ENCODE measurements at places on chromosomes 4 and X.
A peak's percentile ranks its signal among the peaks of the same experiment; 100 is the strongest.

GRCh38 chr4:124427095-124427767 is 285.3 kb downstream of the ANKRD50 start:
- no peak for DNase-seq

DNA sequence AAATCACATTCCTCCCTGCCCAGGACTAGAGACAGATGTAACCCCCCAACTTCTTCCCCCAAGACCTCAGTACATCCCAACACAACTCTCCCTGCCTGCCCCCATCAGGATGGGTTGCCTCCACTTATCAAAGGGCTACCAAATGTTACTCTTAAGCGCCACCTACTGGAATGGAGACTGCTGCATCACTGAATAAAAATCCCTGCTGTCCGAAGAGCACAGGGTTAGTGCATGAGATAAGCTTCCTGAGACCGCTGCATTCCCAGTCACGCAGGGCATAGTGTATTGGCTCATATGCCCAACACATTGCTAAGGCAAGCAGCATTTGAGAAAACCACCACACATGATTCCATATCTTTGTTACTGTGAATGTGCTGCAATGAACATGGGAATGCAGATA is 544.5 kb downstream of the PPP4R3C start:
- no peak for DNase-seq

- no peak for DNase-seq
Measured at GRCh38 chr4:54036184-54036583, 28.2 kb downstream of the CHIC2 start.

DNA sequence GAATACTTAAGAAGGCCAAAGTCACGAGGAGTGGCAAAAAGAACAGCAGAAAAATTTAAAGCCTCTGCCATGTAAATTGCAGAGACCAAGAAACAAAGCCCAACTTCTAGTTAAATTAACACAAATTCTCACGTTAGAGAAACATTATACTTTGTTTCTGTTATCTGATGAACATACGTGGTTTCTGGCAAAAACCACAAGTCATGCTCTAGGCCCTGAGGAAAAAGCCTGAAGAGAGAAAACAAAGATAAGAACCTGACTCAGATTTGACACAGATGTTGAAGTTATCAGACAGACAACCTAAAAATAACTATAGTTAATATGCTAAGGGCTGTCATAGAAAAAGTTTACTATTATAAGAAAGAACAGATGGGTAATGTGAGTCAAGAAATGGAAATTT is 149.1 kb upstream of the PCDH10 start:
- DNase-seq: no peak

DNA sequence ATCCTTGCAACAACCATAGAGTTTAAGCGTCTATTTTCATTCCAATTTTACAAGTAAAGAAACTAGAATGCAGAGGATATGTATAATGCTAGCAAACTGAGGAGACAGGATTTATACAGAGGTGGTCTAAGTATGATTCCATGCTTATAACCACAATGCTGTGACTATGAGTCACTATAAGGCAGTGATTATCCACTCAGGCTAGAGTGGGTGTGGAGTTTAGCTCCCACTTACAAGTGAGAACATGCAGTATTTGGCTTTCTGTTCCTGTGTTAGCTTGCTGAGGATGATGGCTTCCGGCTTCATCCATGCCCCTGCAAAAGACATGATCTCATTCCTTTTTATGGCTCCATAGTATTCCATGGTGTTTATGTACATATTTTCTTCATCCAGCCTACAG is 41.6 kb upstream of the EDA2R start:
- no peak for DNase-seq

- DNase-seq: no peak
Measured at GRCh38 chr4:182643801-182644682, 273.1 kb downstream of the DCTD start.

DNA sequence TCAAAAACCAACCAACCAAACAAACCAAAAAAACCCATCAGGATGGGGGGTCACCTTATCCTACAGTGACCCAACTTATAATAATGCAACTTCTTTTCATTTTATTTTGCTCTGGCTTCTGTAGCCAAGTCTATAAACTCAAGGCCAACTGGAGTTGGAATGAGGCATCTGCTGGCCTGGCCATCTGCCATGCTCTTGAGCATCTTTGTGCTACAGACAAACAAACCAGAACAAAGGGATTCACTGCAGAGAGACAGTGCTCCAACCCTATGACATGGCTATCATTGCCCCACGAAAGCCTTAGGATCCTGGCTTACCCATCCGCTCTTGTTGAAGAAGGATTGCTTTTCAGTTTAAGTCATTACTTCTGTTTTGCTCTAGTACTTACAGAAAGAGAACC is 49.2 kb upstream of the SCRG1 start:
- no peak for DNase-seq

- DNase-seq: no peak
Measured at GRCh38 chr4:18404642-18405041, 383.1 kb upstream of the LCORL start.

DNA sequence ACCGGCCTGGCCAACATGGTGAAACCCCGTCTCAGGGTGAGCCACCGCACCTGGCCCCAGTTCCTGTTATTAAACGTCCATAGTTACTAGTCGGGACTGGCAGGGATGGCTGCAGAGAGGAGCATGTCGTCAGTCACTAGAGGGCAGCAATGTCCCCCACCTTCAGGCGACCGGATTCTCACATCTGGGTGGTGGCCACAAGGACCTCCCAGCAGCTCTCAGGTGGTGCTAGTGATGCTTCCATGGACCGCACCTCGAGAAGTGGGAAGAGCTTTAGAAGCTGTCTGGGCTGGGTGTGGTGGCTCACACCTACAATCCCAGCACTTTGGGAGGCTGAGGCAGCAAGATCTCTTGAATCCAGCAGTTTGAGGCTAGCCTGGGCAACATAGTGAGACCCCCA is 13.3 kb upstream of the IL3RA start:
- DNase-seq: peak; percentile 64

DNA sequence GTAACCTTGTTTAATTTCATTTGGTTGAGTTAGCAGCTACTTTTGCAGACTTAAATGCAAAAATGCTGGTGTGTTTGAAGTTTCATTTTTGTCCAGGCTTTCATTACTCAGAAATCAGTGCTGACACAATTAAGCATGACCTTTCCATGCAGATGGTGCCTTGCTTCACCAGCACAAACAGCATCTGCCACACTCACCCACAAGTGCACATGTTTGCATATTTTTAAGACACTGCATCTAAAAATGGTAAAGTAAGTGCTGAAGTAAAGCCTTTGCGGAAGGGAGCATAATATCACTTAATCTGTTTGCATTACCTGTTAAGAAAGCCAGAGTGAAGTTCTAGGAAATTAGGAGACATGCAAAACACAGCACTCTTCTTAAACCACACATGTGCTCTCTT is 7.3 kb upstream of the DAPP1 start:
- no peak for DNase-seq

DNA sequence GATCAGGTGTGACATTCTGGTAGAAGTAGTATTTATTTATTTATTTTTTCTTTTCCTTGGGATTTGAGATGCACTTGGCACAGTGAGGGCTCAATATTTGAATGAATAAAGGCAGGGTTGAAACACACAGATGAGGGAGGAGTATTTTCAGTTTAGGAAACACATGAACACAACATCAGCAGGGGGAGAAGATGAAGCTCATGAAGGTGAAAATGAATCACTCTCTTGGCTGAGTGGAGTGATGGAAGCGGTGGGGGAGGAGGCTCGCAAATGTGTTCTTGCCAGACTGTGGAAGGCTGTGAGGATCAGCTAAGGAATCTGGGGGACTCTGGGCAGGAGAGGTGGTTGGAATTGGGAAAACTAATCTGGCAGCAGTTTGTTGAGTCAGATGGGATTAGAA is 55.3 kb downstream of the ARHGAP10 start:
- DNase-seq: no peak

- no peak for DNase-seq
Measured at GRCh38 chr4:31983677-31984076, 1263.5 kb downstream of the PCDH7 start.

- no peak for DNase-seq
Measured at GRCh38 chr4:23904639-23905071, 14.8 kb upstream of the PPARGC1A start.

DNA sequence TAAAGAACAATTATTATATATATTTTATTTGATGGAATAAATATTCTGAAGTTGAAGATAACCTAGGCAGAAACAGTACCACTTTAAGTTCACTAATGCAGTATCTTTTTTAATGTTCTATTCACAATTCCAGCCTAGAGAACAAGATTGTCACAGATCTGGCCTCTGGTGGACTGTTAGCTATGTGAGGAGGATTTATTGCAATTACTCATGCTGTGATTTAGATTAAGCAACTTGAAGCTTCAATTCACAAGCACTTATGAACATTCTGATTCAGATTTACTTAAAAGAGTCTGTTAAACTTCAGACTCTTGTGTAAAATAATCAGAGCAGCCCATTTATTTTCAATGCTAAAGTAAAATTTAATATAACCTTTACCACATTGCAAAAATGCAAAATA is 1489.8 kb downstream of the STIM2 start:
- no peak for DNase-seq

GRCh38 chr4:185576962-185577950 is 41.9 kb upstream of the PDLIM3 start:
- DNase-seq: no peak

DNA sequence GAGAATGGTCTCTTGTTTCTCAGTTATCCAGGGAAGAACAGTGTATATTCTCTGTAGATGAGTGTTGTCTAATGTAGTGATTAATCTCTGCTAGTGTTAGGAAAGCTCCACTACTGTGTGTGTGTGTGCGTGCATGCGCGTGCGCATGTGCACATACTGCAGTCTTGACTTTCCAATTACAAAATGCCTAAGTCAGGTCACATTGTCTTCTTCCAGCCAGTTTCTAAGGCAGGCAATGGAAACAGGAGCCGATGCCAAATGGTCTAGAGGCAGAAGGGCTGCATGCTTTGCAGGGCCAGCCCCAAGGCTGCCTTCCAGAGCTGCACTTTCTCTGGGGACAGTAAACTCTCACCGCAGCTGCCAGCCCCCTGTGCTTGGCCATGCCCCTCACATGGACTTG is 30.5 kb upstream of the NAP1L5 start:
- DNase-seq: no peak

DNA sequence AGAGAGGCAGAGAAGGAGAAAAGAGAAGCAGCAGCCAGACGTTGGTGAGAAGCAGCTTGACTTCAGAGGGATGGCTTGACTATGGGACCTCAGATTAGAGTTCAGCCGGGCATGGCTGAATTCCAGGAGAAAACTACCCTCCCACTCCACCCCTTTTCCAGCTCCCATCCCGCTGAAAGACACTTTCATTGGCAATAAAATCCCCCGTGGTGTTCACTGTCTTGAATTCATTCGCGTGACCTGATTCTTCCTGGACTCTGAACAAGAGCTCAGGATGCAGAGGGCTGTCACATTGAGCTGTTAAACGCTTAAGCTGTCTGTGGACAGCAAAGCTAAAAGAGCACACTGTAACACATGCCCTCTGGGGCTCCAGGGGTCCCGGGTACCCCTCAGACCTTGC is 1575.3 kb upstream of the AGA start:
- no peak for DNase-seq

DNA sequence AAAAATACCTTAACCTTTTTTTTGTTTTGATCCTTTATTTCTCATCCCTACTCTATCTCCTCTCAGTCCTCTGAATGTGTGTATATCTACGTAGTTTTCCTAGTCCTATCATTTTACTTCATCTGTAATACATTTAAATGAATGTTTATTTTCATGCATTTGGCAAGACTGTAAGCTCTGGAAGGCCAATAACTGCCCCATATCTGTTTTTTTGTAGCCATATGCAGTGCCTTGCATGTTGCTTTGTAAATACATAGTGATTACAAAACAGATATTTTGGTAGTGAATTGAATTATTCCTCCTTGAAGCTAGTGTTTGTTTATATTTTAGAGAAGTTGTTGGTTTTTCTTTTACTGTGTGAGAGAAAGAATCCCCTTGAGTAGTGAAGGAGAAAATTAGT is 450.2 kb downstream of the PCDH18 start:
- no peak for DNase-seq

- no peak for DNase-seq
Measured at GRCh38 chr4:60042941-60043340, 1157.2 kb upstream of the ADGRL3 start.

DNA sequence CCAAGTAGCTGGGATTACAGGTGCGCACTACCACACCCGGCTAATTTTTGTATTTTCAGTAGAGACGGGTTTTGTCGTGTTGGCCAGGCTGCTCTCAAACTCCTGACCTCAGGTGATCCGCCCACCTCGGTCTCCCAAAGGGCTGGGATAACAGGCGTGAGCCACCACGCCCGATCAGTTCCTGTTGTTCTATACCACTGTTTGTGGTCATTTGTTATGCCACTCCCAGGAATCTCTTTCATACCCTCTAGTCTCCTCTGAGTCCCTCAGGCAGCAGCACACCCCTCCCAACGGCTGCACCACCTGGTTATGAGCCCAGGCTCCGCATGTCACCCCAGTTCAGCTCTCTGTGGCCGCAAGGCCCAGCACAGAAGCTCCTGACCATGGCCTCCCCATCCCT is 17.5 kb upstream of the CD99 start:
- DNase-seq: no peak

DNA sequence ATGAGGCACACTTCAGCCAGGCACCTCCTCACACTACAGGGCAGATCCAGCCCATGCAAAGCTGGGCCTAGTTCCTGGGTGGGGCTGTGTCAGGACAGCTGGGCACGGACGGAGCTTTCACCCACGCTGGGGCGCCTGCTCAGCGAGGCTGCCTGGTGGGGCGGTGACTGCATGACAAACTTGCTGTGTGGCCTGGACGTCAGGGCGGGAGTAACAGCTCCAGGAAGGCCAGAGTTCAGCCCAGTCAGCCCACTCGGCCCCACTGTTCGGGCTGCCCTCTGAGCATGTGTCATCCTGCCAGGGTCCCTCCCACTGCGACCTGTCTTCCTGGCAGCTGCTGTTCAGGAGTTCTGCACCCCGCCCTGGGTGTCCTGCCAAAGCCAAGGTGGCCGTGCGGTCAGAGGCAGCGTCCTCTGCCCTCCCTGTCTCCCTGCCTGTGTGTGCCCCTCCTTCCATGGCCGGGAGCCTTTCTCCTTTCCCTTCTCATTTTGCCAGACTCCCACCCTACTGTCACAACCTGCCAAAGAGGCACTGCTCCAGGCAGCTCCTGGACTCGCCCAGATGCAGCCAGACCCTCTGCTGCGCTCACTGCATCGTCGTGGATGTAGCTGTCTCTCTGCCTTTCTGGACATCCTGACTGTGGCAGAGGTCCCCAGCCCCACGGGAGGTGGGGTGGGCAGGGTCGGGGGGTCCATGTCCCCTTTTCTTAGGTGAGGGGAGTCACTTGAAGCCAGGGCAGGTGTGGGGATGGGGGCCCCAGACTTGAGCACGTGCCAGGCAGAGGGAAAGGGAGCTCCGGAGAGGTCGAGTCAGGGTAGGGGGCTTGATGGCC is 33.0 kb upstream of the KIAA0232 start:
- DNase-seq: no peak

GRCh38 chrX:132017431-132018185 is 5.5 kb upstream of the STK26 start:
- no peak for DNase-seq

All from CD4-positive, alpha-beta T cell treated with Interferon alpha-2 for 1 hour (primary cell).